ENCODE measurements at places on chromosomes 1 and 21.

DNA sequence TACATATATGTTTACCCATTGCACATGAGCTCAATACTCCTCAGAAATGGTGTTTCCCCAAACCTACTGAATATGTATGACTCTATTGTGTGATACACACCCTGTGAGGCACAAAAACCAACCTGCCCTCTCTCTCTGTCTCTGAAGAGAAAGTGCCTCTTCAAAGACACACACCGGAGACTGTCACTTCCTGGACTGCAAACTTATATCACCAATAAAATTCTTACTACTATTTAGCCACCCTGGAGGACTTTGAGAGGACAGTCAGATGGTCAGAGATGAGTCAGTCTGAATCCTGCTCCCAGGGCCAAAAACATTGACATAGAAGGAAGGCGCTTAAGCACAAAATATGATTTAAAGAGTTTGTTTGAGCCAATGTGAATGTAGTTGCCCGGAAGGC, 110.4 kb downstream of the PPIAL4G start:
- DNase-seq, result no peak

- peak; percentile 18 for DNase-seq
These were observed 50.7 kb downstream of the WNT9A start for GRCh38 chr1:227896710-227897655.

DNA sequence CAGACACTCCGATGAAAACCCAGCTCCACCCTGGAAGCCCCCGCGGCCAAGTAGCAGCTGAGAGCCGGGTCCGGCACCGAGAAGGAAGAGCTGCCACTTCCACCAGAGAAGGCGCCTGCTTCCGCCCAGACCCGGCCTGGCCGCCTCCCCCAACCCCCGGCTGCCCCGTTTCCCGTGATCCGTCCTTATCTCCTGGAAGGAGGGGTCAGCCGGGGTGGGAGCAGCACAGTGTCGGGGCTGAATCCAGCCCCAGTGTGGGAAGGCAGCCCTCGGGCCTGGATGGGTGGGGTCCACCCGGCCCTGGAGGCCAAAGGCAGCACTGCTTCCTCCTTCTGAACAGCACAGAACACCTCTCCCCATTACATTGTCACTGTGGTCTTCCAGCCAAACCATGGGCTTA, 69.4 kb downstream of the MEGF6 start:
- no peak for DNase-seq

DNA sequence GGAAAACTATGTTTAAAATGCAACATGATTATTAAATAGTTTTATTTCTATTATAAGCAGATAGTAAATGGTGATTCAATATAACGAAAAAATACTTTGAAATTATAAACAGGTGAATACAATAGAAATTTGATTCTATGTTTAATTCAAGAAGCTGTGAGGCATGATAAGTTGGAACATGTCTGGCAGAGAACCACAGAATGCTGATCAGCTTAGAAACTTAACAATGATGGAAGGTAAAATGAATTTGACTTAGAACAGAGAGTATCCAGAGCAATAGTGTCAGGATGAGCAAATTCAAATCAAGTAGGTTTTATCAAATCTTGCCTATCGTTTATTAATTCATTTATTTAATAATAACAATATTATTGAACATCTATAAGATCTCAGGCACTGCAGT, 83.4 kb upstream of the ADGRL4 start:
- DNase-seq, result no peak

GRCh38 chr1:14607295-14607694, 8.8 kb downstream of the KAZN start:
- no peak for DNase-seq

DNA sequence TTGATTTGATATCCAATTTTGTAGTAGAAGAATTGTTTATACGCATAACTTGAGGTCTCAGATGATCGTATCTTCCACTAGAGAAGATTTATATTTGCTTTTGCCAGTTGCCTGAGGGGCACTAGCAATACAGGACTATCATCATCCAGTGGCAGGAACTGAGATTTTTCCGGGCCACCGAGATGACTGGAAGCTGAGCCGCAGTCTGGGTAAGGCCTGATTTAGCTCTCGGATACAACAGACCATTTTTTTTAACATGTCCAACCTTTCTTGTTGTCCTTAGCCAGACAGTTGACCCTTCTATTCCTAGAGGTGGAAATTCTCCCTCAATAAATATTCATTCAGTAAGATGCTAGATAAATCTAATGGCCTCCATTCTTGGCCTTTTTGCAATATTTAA, 25.4 kb upstream of the GUCA2B start:
- no peak for DNase-seq

DNA sequence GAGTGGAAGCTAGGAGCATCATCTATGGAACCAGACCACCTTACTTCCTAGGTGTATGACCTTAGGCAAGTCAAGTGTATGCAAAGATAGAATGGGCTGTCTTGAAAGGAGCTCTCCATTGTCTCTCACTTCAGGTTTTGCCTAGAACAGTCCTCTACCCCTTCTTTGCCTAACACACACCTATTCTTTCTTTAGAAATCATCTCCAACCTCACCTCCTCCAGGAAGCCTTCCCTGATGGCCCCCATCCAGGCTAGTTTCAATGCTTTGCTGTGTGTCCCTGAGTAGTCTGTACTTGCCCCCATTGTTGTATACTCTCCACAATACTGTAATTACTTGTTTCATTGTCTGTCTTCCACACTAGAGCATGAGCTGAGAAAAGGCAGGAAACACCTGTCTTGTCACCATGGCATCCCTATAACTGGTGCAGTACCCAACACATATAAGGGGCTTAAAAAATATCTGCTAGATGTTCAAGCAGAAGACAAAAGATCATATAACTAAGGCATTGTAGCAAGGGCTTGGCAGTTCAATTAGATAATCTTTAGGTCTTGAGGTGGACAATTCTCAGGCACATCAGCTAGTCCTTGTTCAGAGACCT, 83.0 kb downstream of the RRAGC start:
- DNase-seq, result no peak

- no peak for DNase-seq
These were observed 24.2 kb upstream of the EYA3 start for GRCh38 chr1:28112388-28113241.

DNA sequence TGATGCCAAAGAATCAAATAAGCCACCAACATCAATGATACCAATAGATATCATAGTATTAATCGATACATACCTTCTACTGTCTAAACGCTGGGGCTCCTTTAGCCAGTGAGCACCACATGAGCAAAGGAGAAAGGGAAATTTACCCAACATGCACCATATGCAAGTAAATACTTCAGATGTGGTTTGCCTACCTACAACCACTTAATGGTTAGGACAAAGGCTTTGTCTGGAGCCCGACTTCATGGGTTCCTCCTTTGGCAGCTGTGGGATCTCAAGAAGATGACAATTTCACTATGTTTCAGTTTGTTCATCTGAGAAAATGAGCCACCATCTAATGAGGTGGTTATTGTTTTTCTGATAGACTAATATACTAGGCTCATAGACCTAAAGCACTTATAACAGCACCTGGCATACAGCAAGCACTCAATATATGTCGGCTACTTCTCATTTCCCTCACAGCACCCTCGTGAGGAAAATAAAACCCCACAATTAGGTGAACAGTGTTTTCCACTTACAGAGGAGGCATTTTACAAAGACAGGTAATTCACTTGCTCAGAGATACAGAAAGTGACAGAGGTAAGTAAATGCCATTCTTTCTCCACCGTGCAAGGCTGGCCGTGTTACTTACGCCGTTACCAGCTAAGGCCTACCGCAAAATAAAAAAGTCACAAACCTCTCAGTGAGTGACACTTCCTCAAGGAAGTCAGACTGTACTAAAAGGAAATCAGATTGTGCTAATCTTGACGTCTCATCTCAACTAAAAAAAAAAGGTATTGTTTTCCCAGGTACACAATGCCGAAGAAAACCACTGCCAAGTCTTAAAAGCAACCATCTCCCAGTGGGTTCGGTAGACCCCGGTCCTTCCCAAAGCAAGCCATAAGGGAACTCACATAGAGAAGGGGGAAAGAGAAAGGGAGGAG, 1.6 kb downstream of the TTC13 start:
- no peak for DNase-seq

DNA sequence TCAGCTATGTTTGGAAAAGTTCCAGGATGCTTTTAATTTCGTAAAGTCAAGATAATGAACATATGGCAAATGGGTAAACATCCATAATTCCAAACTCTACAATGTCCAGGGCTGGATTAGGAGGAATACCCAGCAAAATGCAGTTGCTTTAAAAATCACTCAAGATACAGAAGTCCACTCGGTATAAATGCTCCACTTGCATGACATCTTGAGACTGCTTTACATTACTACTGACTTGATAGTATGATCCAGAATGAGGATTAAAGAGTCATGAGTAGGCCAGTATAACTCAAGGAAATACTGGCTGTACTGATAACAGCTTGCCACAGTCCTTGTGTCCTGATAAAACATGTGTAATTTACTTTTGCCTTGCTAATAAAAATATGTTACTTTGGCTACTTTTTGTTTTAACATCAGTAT, 58.3 kb upstream of the ANGPTL3 start:
- no peak for DNase-seq

DNA sequence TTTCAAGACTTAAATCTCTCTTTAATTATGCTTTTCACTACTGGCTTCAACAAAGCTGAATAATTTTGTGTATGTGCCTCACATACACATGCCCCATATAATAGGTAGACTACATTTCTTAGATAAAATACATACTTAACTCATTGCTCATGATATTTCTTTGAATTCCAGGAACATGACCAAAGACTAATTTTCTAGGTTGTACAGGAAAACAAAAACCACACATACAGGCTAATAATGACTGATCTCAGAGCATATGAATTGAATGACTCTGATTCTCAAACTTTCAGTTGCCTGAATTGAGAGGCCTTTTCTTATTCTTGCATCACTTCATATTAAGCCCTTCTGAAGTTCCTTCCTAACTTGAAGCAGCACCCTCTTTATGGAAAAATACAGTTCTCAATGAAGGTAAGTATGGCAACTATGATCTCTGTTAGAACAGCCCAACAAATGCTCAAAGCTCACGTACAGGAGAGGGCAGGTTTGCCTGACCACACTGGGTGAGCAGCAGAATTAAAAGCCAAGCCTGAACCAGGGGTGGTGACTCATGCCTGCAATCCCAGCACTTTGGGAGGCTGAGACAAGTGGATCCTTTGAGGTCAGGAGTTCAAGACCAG, 22.6 kb upstream of the UAP1 start:
- no peak for DNase-seq

DNA sequence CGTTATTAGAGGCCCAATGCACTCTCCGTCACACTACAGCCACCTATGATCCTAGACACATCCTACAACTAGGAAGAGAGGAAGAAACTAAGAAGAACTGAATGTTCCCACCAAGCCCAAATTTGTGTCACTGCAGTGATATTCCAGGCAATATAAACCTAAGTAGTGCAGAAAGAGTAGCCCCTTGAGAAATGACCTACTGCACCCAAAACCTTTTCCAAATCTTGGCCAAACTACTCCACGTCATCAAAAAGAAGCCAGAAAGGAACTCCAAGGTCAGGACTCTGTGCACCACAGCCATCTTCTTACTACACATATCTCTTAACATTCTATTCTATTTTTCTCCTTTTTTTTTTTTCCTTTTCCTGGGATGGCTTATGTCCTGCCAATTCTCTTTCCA, 60.2 kb downstream of the ADAMTS1 start:
- DNase-seq, result no peak

DNA sequence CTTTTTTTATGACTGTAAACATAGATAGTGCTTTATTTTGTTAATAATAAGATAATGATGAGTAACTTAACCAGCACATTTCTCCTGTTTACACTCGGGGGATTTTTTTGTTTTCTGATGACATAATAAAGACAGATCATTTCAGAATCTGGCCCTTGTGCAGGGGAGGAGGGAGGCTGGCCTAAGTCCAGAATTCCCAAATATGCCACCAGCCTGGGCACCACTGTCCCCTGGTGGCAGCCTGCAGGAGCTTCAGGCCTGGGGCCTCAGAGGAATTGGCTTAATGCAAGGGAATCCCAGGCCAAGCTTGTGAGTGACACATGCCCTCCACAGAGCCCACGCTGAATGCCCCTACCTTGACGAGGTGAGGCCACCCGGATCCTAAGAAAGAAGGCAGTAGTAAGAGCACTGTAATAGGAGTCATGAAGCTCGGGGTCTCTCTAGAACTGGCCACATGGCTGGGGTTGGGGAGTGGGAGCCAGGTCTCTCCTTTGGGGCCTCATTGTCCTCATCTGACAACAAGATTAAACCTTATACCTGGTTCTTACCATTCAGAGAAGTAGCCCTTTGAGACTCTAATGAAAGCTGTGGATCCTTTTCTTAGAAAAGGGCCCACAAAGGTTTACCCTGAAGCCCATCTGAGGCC, 24.1 kb downstream of the ETNK2 start:
- DNase-seq, result peak; percentile 51

GRCh38 chr1:215794156-215794555, 227.1 kb downstream of the KCTD3 start:
- no peak for DNase-seq

GRCh38 chr1:180908074-180908765, 4.5 kb upstream of the KIAA1614 start:
- no peak for DNase-seq

DNA sequence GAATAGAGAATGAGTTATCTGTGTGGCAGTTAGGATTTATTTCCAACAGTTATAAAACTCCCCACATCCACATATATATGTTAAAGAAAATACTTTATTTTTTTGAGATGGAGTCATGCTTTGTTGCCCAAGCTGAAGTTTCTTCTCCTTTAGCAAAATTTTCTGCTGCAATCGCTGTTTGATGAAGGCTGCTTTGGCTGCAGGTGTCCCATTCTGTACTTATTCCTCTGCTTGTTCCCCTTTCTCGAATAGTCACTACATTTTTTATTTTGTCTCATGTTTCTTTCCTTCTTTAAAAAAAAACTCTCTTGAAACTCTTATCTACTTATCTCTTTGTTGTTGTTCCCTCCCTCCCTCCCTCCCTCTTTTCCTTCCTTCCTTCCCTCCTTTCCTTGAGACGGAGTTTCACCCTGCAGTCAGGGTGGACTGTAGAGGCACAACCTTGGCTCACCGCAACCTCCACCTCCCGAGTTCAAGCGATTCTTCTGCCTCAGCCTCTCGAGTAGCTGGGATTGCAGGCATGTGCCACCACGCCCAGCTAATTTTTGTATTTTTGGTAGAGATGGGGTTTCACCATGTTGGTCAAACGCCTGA, 10.6 kb downstream of the OR2W3 start:
- no peak for DNase-seq

DNA sequence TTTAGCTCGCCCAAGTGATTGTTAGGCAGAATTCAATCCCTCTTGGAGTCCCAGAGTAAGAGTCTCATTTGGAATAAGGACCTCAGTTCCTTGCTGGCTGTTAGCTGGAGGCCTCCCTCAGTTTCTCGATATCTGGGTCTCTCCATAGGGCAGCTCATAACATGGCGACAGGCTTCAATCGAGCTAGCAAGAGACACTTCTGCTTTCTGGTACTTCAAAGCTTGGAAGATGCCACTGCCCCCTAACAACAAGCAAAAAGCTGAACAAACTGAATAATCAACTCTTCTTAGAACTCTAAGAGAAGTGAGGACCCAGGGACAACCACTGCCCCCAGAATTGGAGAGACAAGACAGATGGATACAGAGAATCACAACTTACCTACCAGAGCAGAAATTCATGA, 86.2 kb downstream of the TEX35 start:
- no peak for DNase-seq
